T-helper 17 cell (primary cell): ENCODE measurements at places on chromosomes 3 and 15.

DNA sequence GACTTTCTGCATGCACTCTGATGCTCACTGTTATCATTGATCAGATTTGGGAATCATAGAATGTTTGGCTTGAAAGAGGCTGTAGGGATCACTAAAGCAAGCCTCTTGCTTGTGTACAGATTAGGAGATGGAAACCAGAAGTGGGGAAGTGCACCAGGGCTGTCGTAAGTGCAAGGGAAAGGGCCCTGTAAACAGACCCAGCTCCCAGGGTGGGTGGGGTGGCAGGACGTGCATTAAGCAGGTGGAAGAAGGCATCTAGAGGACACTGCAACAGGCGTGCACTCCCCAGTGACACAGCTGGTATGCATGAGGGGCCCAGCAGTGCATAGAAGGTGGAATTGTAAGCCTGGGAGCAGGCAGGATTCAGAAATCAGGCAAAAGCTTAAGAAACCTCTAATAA, 58.0 kb upstream of the SLC7A14 start:
- no peak for DNase-seq

- DNase-seq: no peak
Measured at GRCh38 chr3:70952033-70952747, 631.3 kb downstream of the FOXP1 start.

DNA sequence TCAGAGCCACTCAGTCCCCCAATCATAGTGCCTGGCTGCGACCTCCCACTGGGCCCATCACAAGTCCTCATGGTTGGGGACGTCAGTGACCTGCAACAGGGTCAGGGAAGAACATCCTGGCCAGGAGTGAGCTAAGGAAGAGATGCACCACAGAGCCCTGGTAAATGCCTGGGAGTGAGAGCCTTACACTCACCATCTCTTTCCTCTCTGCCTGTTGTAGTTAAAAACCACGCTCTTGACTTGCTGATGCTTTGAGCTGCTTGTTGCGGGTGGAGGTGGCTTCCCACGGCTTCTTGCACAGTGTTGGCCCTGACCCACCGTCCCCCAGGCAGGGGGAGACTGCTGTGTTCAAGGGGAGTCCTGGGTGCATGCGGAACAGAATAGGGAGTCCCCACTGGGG, 91.1 kb upstream of the RGMA start:
- DNase-seq: no peak

DNA sequence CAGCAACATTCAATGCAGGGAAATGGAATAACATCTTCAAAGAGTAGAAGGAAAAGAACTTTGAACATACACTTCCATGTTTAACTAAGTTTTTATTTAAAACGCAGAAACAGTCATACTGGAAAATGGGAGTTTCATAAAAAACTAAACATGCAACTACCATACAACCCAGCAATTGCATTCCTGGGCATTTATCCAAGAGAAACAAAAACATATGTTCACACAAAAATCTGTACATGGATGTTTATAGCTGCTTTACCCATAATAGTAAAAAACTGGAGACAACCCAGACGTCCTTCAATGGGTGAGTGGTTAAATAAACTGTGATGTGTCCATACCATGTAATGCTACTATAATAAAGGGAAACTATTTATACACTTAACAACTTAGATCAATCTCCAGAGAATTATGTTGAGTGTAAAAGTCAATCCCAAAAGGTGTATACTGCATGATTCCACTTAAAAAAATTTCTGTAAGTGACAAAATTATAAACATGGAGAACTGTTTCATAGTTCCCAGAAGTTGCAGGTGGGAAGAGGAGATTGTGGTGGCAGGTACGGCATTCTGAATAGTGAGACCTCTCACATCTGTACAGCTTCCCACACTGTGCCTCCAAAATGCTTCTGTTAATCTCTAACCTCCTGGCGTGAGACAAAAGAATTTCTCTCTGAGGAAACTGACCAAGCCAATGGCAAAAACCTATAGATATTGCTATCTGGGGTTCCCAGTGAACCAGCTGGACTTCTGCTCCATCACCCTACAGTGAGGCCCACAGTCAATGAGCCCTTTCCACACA, 23.1 kb downstream of the ISG20 start:
- DNase-seq: no peak

GRCh38 chr3:133038731-133039375, 662 bp downstream of the TMEM108 start:
- DNase-seq: no peak

- no peak for DNase-seq
Measured at GRCh38 chr15:88911766-88912118, 1.4 kb downstream of the MFGE8 start.

- no peak for DNase-seq
Measured at GRCh38 chr3:46361408-46362283, 7.7 kb downstream of the CCR2 start.

DNA sequence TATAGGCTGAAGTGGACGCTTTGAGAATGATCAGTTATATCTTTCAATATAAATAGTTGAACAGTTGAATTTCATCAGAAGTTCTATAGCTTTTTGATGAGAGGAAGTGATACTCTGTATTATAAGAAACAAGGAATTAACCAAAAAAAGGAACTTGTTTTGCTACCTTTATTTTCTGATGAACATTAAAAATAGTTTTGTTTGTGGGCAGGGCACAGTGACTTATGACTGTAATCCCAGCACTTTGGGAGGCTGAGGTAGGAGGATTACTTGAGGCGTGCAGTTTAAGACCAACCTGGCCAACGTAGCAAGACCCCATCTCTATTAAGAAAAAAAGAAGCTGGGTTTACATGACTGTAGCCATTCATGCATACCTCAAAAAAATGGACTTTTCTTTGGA, 16.7 kb downstream of the BLOC1S6 start:
- DNase-seq: no peak

- DNase-seq: no peak
Measured at GRCh38 chr3:58215317-58216025, 4.7 kb upstream of the DNASE1L3 start.

DNA sequence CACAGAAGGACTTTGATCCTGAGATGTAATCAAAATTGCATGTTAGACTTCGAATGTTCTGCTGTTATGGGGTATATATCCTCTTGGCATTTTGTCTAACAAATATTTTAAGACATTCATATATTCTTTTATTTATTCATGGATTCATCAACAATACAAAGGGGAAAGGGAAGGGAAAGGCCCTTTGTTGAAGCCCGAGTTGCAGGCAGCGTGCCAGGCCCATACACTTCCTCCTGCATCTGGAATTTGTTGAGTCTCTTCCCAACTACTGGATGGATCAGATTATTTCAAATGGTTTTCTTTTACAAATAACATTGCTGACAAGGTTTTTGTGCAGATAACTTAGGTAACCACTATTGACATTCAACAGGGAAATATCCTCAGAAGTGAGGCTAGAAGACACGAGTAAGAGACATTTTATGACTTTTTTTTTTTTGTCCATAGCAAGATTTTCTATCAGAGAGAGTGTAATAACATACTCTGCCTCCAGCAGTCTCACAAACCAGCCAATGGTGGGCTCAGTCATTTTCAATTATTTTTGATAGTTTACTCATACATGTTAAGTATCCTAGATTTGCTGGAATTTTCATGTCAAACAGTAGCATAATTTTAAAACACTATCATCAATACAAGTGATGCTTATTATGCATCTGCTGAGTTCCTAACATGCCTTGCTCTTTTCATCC, 94.3 kb downstream of the RPL39L start:
- no peak for DNase-seq

- DNase-seq: no peak
Measured at GRCh38 chr3:106821801-106822200, 555.4 kb upstream of the CCDC54 start.

- no peak for DNase-seq
Measured at GRCh38 chr3:45426161-45426560, 37.8 kb downstream of the LARS2 start.

DNA sequence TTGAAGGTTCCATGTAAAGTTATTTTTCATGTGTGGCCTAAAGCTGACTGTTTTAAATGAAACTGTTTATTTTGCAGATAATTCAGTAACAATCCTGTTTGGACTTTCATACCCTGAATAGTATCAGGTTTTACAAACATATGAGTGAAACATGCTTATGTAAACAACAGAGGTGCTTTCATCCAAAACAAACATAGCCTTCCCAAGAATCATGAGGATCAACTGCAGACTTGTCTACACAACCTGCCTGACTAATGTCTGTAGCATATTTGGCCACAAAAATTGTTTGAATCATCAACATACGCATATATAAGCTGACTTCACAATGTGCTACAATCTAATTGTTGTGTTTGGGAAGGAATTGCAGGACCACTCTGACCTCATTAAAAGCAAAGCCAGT, 190.4 kb downstream of the DIPK2A start:
- no peak for DNase-seq

GRCh38 chr3:127015282-127016042, 32.5 kb downstream of the PLXNA1 start:
- DNase-seq: no peak

DNA sequence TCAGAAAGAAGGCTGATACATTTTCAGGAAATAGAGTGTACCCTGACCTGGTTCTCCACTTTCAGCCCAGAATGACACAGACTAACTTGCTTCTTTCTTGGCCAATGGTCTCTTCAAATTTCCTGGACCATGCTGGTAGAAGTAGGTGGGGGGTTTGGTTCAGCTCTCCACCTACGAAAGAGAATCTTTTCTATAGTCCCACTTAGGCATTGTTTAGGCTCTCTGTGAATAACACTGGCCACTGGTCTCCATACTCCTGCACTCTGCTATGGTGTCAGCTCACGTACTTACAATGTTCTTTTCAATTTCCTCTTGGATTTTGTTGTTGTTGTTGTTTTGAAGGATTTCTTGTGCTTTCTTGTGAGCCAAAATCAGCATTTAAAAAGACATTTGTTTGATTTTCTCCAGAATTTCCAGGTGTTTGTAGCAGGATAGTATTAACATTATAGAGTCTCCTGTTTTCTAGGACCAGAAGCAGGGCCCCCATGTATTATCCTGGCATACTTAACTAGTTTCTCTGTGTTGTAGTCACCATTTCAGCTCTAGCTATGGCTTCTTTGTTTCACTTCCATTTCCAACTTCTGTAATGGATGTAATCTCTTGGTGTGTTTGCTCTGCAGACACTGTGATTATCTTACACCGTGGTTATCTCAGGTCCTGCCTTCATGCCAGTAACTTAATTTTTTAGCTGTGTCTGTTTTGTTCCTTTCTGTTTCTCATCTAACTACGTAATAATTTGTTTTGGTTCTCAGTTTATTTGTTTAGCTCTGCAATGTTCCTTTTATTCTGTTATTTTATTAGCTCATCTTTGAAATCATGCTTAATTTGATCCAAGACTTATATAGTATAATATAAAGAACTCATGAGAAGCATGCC, 61.4 kb downstream of the CHRNA7 start:
- no peak for DNase-seq

GRCh38 chr3:168141405-168141998, 45.8 kb upstream of the GOLIM4 start:
- DNase-seq: no peak

- DNase-seq: no peak
Measured at GRCh38 chr3:38925351-38925750, 109.3 kb upstream of the SCN10A start.

DNA sequence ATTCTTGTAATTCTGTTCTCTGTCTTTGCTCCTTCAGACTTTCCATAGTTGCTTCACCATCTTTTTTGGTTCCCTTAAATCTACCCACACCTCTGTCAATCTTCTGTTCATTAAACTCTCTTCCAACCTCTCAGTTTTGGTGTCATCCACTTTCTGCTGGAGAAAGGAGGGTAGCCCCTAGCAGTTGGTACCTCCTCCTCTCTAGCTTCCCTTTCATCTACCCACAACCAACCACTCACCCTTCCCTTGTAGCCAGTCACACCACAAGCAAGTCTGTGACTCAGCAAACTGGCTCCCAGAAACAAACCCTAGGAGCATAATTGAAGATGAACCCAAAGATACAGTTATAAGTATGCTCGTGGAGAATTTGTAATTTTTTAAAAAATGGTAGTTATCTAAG, 318.6 kb downstream of the FHIT start:
- DNase-seq: no peak

DNA sequence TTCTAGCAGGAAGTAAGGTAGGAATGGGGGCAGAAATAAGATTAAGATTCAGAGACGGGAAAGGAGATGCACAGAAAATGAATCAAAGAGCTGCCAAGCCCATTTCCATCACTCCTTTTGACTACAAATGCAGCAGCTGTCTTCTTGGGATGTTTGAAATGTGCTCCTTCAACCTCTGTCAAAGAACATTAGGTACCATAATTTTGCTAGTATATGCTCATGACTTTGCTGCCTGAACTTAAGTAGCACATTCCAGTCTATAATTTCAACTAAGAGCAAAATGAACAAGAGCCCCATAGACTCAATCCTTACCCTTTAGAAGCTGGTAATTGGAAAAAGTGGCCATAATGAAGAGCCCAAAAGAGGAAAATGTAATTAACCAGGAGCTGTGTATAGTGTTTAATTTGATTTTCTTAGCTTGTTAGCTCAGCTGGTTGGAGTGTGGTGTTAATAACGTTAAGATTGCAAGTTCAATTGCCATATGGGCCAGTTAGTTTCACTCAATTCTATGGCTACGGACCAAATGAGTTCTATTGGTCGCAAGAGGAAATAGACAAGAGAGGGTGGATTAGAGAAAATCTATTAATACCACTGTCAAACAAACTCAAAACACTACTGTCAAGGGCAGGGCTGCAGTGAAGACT, 349.9 kb downstream of the ZBBX start:
- DNase-seq: no peak

DNA sequence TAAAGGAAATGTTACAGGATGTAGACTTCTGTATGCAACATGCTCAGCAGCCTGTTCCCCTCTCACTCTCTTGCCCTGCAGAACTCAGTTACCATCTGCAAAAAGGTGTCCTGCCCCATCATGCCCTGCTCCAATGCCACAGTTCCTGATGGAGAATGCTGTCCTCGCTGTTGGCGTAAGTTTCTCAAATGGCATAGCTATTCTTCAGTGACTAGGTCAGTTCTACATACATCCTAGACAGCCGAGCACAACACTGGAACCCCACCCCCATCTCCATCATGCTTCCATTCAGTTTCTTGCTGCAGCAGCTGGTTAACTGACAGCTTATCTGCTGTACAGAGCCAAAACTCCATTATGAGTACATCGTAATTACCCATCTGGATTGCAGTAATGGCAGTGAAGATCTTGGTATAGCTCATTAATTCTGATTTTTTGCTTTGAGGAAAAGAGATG, 4.5 kb downstream of the THBS1 start:
- no peak for DNase-seq

- no peak for DNase-seq
Measured at GRCh38 chr3:120370463-120370862, 21.3 kb upstream of the LRRC58 start.

DNA sequence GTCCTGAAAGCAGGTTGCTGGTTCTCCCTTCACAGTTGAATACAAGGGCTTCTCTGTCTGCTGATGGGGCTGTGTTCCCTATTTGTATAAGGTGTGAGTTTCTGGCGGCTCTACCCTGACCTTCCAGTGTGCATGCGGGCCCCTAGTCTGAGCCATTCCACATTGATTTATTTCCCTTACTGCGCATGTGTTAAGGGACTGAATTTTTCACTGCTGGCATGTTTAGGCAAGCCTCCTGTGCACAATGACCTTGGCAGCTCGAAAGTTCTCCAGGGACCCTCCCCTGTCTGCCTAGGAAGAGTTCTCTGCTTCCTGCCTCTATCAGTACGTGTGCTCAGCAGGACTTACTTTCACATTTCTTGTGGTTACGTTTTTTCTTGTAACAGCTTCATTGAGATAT, 11.4 kb downstream of the TRAK1 start:
- no peak for DNase-seq

GRCh38 chr3:88321363-88322050, 171.7 kb downstream of the C3orf38 start:
- DNase-seq: no peak
